ENCODE measurements at places on chromosomes 16 and 17.

GRCh38 chr16:75065149-75065505 lies 51.5 kb downstream of the LDHD start:
- DNase-seq, result no peak

DNA sequence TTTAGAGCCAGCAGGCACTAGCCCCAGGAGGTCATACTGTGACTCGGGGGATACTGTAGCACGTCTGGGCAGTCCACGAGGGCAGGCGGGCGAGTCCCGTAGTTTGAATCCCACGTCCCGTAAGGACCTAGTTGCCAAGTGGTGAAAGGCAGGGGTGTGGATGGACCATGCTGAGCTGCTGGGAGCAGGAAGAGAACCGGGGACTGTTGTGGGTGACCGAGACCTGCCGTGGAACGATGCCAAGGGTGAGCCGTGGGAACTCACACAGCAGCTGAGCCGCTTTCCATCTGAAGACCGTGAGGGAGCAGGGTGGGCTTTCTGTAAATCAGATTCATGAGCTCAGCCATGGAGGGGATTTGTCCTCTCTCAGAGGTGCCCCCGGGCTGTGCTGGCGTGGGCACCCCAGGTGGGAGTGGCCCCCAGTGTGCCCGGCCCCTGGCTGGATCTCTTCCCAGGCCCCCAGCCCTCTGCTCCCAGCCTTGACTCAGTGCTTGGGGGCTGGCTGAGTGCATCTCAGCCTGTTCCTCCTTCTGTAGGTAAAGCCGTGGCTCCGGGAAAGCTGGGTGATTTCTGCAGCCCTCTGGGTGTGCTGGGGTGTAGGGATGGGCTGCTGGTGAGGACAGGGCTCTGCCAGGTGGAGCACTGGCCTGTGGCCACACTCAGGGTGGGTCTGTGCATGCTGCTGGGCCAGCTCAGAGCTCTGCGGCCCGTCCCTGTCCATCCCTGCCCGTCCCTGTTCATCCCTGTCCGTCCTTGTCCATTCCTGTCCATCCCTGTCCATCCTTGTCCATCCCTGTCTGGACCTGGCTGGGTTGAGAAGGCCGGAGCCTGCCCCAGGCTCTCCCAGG lies 13.6 kb downstream of the ASPSCR1 start:
- DNase-seq, result no peak

DNA sequence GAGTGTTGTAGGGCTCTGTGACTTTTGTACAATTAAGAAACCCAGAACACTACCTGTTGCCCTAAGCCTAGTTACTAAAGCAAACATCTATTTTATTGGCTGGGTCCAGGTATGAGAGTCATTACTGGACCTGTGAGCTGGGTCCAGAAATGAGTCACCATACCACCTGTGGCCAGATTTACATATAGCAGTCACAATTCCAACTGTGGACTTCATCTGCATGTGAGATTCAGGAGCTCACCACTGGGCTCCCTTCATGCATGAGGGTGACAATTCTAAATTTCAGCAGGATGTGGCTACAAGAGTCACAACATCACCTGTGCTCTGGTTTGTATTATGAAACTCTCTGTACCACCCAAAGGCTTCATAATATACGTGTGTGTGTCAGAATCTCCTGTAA lies 2038.0 kb downstream of the TP53TG3F start:
- DNase-seq, result no peak

DNA sequence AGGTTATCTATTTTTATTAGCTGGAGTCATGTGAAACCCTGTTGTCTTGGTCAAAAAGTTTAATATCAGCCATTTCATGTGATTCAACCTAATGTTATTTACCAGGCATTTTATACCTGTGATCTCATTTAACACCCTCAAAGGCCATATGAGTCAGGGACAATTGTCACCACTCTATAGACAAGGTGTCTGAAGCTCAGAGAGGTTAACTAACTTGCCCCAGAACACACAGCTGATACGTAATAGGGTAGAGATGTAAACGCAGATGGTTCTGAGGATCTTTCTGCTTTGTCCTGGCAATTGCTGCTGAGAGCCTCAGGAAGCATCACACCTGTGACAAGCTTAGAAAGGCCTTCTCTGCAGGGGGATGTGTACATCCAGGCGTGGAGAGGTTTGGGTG lies 4.9 kb downstream of the CD300A start:
- no peak for DNase-seq

- no peak for DNase-seq
Measured at GRCh38 chr17:82392209-82392920, 20.8 kb downstream of the UTS2R start.
